Fibroblast of villous mesenchyme (primary cell): ENCODE measurements at places on chromosomes 16 and 17. TPM values are rescaled to one million over a fixed set of nuclear protein-coding genes. Genes with fewer than 3 reads are reported as not detected.

Gene NPIPA2
- 0.32 and 0.43 TPM in 2 replicates for total RNA-seq

Gene OTOA
- under 0.01 TPM in 2 replicates for total RNA-seq

Gene ABCA6
- total RNA-seq = 3.9 and 6.4 TPM in 2 replicates

- no peak for DNase-seq
Observed at GRCh38 chr17:35605678-35606077, 18.6 kb downstream of the AP2B1 start.

- no peak for DNase-seq
Observed at GRCh38 chr17:35021520-35022380, 41.4 kb downstream of the LIG3 start.

GRCh38 chr16:73237601-73238000, 189.7 kb upstream of the ZFHX3 start:
- no peak for DNase-seq

GRCh38 chr16:64700628-64701027, 421.2 kb downstream of the CDH11 start:
- DNase-seq = no peak
